ENCODE measurements at places on chromosomes 3 and 15.

GRCh38 chr15:32053719-32054118, 23.4 kb downstream of the CHRNA7 start:
- no peak for DNase-seq

DNA sequence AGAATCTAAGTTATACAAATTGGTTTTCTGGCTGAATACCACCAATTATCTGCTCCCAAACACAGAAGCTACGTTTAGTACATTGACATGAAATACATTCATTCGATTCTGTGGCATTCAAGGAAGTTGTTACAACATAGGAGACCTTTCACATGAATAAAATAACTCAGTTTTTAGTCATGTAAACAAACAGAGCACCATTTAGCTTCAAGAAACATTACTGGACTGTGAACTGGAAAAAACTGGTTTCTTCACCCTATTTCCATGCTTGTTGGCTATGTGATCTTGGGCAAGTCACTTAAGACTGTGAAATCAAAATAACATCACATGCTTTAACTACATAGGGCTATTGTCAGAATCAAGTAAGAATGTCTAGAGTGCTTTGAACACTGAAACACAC, 46.2 kb downstream of the NRG4 start:
- DNase-seq, result no peak

DNA sequence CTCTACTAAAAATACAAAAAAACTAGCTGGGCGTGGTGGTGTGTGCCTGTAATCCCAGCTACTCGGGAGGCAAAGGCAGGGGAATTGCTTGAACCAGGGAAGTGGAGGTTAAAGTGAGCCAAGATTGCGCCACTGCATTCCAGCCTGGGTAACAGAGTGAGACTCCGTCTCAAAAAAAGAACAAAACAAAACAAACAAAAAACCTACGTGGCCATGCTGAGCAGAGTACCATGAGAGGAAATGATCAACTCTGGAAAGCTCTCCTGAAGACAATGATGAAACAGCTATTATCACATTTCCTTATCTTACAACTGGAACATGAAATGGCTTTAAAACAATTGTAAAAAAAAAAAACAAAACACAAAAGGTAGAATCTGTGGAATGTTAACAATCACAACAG, 75.2 kb downstream of the CHSY1 start:
- DNase-seq, result no peak

- DNase-seq, result no peak
These were observed 277.8 kb downstream of the RAP2B start for GRCh38 chr3:153439780-153440179.

- DNase-seq, result no peak
These were observed 60.8 kb downstream of the RGMA start for GRCh38 chr15:93028111-93028631.

- DNase-seq, result peak; percentile 50
These were observed at the start of gene DMXL2 for GRCh38 chr15:51622604-51623370. Gene DMXL2, minus strand, starts transcription at chr15:51622771. Its CDS starts 226 bp downstream, at chr15:51622545.

GRCh38 chr3:194890091-194890490, 204.4 kb downstream of the FAM43A start:
- DNase-seq, result no peak

DNA sequence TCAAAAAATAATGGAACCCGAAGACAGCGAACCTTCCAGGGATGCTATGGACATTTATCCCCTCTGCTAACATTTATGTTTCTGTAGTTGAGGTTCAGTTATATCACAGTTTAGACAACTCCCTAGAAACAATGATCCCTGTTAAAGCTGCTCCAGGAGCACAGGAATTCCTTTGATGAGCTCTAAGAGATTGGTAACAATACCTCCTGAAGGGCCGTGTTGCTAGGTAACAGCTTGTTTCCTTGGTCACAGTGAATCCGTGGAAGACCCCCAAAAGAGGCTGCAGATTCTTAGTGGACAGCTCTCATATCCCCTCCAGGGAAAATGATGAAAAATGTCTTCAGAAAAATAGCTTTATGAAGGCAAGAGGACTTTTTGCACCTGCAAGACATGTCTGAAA, 160.2 kb downstream of the SERPINI1 start:
- no peak for DNase-seq

- no peak for DNase-seq
These were observed 120.9 kb upstream of the KCNMB2 start for GRCh38 chr3:178415384-178415783.

GRCh38 chr15:41970456-41970855, 1.9 kb downstream of the EHD4 start:
- DNase-seq, result no peak

DNA sequence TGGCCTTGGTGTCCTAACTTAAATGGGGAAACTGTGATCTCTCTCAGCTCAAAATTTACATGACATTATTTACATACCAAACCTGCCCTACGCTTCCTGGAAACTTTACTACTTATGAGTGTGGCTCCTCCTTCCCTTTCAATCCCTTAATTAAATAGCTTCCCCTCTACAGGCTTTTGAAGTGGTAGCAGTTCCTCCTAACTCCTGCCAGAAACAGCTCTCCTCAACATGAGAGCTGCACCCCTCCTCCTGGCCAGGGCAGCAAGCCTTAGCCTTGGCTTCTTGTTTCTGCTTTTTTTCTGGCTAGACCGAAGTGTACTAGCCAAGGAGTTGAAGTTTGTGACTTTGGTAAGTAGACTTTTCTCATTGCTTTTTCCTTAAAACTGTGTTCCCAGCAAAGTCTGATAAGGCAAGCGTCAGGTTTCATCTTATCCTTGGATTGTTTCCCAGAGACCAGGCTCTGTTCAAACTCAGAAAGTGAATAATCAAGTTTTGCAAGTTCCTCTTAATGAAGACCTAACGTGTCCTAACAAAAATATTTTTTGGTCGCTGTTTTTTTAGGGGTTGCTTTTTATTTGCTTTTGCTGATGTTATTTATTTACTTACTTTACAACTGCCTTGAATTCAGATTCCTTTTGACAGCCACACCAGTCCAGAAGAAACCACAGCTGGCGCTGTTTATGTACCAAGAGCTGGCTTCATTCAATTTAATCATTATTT, at the start of gene ACP3:
TSS of gene ACP3 (plus strand) at position 179 of the 720 bp plus-strand sequence. CDS start at position 229, 50 bp downstream.
- DNase-seq, result no peak

DNA sequence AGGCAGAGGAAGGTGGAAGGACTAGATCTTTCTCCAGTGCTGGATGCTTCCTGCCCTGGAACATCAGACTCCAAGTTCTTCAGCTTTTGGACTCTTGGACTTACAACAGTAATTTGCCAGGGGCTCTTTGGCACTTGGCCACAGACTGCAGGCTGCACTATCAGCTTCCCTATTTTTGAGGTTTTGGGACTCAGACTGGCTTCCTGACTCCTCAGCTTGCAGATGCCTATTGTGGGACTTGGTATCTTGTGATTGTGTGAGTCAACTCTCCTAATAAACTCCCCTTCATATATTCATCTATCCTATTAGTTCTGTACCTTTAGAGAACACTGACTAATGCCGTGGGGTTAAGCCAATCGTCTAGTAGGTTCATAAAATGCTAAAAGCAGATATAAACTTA, 8.8 kb upstream of the B3GNT5 start:
- no peak for DNase-seq
